ENCODE measurements at places on chromosomes 6 and 20.

GRCh38 chr6:130379223-130379622, 13.4 kb downstream of the TMEM200A start:
- DNase-seq = no peak

- no peak for DNase-seq
These were observed 37.7 kb downstream of the PMEPA1 start for GRCh38 chr20:57672164-57672563.

DNA sequence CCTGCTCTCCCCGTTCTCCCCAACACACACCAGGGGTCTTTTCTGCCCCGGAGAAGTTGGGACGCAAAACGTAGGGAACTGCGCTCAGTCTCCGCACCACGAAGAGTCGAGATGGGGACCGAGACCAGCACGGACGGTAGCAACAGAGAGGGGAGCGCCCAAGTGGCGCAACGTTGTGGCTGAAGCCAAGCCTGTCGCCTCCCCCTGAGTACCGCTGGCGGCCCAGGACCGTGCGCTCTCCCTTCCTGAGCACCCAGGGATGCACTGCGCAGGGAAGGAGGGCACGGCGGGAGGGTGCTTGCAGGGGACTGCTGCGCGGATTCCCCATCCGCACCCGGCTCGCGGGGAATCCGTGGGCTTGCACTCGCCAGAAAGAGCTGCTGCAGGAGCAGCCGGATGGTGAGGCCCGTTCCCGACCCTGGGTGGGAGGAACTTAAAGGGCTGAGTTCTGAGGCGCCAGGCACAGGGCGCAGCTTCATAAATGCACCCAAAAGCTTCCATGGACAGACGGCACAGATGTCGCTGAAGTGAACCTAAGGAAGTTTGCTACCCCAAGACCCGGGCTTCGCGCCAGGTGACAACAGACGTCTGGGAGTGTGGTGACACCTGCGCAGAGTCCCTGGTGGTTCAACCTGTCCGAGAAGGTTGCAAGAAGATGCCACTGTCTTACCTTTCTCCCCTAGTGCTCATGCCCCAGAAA, 178.7 kb downstream of the TBXT start:
- DNase-seq = no peak

DNA sequence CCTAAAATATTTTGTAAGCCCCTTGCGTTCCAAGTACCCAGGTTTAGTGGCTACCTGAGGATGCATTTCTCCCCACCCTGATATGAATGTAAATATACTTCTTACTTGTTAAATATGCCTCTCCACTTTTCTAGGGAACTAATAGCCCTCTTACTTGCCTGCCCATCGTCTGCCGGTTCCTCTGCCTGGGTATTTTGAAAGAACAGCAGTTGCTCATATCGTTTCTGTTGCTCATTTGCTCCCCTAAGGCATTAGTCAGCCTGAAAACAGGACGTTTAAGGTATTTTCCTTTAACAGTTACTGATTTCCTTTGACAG, 141.3 kb upstream of the CARMIL1 start:
- no peak for DNase-seq

- DNase-seq = peak; percentile 55
These were observed 227.0 kb upstream of the MARCKS start for GRCh38 chr6:113629975-113630737.

DNA sequence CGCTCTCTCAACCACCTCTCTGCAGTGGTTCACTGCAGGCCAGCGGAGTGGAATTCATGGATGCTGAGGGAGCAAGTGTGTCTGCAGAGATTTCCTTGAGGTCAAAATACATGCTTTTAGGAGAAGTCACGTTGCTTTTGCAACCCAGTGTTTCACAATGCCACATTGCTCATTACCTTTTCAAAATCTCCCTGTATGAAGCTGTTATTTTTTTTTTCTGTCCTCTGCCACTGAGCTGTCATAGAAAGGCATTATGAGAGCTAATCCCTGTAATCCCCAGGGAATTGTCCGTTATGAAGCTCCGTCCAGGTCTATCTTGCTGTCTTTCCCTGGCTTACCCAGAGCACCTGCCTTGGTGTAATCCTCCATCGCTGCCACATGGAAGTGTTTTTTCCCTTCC, 60.5 kb upstream of the SLC22A23 start:
- peak; percentile 92 for DNase-seq

- DNase-seq = peak; percentile 14
These were observed 111.3 kb downstream of the TBX18 start for GRCh38 chr6:84653027-84653551.

DNA sequence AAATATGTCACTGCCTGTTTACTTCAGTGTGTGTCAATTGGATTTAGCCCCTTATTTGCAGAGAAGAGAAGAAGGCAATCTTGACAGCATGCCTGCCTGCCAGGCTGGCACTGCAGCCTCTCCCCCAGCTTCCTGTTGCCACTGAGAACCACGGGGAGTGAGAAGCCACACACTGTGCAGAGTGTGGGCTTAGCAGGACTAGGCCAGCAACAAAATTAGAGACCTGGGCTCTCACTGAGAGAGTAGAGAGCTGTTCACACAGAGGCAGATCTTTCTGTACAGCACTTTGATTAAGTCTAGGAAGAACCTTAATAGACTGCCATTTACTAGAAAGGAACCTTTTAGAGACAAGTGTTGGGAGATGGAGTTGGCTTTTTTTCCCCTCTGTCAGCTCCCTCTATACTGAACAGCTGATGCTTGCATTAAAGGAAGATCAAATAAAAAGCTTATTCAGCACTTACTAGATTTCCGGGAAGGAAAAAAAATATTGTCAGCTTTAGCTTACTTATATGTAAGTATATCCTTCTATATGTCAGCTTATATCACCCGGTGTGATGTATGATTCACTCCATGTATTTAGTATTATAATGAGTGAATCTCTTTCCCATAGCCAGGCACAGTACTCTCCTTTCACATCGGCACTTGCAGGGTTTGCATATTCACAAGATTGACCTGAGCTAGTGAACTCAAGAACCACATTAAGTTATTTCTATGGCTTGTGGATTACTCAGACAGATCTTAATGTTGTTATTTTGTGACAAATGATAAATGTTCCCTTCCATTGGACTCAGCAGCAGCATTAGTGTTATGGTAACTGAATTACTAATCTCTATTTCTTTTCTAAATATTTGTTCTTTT, 851.0 kb upstream of the EPHA7 start:
- no peak for DNase-seq

GRCh38 chr20:6708010-6708409, 59.5 kb upstream of the BMP2 start:
- peak; percentile 36 for DNase-seq

GRCh38 chr6:24876499-24877465, 59.0 kb downstream of the RIPOR2 start:
- DNase-seq = no peak

DNA sequence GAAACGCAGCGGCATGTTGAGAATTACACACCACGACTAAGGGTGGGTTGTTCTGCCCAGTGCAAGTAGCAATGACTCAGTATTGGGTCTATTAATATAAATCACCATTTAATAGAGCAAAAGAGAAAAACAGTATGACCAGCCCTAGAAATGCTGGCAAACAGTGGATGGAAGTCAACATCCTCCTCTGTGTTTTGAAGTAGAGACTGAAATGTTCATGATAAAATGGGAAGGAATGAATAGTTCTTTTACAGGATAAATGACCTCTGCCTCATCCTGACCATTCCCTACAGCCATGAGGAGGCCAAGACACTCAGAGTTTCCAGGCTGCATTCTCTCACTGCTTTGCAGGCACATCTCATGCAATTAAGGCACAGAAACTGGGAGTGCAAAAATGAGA, 111.8 kb downstream of the PSMB1 start:
- DNase-seq = no peak

- peak; percentile 71 for DNase-seq
These were observed 2.8 kb upstream of the DIDO1 start for GRCh38 chr20:62929051-62929538.

- no peak for DNase-seq
These were observed 13.1 kb downstream of the NOX3 start for GRCh38 chr6:155442562-155442961.

GRCh38 chr6:14964556-14965270, 281.2 kb upstream of the JARID2 start:
- DNase-seq = no peak

DNA sequence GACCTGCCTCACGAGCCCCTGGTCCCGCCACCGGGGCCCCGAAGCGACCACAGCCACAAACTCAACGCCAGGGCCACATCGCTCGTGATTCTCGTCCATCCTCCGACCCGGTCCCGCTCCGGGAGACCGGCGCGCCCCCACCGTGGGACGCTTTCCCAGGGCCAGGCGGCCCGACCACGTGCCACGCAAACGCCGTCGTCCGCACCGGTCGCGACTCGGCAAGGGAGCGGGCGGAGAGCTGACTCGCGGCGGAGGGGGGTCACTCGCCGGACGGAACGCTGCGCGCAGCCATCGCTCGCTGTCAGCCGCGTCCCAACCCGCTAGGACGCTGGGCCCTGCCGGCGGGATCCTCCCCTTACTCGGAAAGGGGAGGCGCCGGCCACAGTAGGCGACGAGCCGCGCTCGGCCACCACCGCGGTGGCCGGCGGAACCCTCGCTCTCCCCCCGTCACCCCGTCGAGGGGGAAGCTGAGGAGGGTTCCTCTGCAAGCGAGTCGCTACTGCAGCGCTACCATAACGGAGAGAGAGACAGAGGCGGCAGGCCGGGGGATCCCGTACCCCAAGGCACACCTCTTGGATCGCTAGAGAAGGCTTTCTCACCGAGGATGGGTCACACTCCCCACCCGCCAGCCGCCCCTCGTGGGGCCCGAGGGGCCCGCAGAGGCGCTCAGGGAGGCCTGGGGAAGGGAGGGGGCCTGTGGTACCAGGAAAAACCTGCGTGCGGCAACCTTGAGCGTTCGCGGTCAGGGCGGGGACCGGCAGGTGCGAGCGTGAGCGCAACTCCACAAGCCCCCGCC, 511.8 kb upstream of the ZNF337 start:
- DNase-seq = peak; percentile 9

DNA sequence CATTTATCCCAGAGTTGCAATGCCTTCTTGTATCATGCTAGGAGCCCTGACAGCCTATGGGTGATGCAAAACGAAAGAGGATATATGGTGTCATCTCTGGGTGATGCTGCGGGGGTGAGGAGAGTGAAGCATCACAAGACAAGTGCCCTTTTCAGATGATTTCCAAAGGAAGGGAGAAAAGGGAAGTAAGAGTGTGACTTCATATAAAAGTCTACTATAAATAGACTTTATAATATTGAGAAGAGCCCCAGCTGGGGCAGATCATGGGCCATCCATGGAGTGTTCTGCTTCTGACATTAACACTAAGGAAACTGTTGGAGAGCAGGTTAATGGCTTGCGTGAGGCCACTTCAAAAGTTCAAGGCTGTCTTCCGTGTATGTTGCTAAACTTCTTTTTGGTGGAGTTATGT, 4.4 kb downstream of the CD83 start:
- DNase-seq = no peak

DNA sequence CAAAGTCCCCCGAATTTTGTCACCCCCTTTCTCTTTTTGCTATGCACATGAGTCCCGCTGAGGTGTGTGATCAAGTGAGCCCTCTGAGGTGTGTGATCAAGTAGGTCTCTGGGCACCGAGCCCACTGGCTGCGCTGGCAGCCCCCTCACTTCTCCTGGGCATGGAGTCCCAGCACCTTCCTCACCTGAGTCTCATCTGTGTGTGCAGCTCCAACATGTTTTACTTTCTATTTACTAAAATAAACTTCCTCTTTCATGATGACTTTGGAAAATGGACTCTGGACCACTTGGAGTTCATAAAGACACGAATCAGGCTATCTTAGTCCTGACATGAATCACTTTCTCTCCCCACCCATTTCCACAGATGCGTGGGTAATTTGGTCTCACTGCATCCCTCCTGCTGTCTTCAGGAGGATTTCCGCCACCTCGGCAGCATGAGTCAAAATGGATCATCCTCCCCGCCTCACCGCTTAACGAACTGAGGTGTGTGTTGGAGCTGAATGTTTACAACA, 39.8 kb downstream of the PRDM1 start:
- DNase-seq = no peak

GRCh38 chr6:162467679-162468078, 259.9 kb downstream of the PRKN start:
- DNase-seq = no peak

GRCh38 chr20:3559231-3559630, 88.4 kb downstream of the ATRN start:
- no peak for DNase-seq

DNA sequence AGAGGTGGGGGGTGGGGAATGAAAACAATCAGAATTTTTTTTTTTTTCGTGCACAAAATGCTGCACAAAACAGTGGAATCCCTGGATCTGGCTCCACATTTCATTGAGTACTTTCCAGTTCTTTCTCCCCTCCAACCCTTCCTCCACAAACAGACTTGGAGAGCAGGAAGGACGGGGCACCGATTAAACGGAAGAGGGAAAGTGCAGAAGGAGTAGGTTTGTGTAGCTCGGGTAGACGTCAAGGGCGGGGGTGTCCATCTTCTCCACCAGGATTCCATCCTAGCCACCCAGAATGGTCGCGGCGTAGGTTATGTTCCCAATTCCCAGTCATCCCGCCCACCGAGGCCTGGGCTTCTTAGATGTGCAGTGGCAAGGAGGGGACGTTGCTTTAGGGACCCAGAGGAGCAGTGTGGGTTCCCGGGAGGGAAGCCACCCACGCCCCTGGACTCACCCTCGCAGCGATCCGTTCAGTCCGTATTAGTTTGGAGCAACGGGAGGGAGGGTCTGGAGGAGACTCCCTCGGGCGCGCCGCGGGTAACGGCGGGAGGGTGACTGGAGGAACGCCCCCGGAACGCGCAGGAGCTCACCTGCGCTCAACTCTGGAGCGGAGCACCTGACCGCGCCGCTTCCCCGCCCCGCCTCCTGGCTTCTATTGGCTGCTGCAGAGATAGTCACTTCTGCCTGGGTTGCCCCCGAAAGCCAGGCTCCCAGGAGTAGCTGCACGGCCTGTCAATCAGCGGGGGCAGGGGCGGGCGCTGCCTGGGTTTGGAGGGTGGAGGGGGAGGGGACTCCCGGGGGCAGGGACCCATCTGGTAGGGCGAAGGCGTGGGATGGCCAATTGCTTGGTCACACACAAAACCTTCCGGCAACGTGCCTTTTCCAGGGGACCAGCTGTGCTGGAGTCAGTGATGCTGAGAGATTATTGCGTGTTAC, at the start of gene ENPP5:
Gene ENPP5 (minus strand): TSS at position 624 of the 933 bp plus-strand sequence. CDS start 2,718 bp downstream, outside the sequence.
- DNase-seq = peak; percentile 5

DNA sequence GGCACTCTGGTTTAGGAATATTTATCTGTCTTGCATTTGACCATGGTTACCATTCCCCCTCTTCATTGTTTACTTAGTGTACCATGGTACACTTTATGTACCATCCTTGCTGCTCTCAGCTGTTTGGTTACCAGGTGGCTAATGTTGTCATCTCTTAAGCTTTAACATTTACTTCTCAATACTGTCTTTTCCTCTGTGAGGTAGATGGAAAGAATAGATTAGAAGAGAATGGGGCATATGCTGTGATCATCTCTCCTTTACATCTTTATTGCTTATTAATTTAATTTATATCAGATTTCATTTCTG, 109.2 kb downstream of the NCOA3 start:
- no peak for DNase-seq

DNA sequence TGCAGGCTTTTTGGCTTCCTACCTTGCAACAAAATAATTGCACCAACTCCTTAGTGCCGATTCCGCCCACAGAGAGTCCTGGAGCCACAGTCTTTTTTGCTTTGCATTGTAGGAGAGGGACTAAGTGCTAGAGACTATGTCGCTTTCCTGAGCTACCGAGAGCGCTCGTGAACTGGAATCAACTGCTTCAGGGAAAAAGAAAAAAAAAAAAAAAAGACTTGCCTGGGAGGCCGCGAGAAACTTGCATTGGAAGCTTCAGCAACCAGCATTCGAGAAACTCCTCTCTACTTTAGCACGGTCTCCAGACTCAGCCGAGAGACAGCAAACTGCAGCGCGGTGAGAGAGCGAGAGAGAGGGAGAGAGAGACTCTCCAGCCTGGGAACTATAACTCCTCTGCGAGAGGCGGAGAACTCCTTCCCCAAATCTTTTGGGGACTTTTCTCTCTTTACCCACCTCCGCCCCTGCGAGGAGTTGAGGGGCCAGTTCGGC, 420 bp downstream of the SOX4 start:
- DNase-seq = peak; percentile 67

All from EL (cell line).